Hindlimb muscle (tissue), 1 donor: ENCODE measurements at places on chromosomes 2 and 18.

DNA sequence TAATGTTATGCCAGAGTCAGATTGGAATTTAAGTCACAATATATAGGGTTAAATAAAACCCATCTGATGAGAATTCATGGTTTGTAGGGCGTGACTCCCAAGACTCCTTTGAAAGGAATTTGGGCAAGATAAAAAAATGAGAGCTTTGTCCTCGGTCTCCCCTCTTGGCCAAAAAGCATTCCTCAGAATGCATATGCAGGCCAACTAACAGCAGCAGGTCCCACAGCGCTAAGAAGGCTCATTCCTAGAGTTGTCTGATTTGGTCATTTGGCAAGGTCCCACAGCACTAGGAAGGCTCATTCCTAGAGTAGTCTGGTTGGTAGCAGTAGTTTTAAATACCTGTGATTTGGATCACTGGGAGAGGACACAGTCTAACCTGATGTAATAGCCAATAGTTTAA is 106.3 kb upstream of the B3GNT2 start:
- DNase-seq = no peak

GRCh38 chr2:3730646-3731045 is 27.3 kb downstream of the DCDC2C start:
- no peak for DNase-seq

GRCh38 chr2:42041377-42042127 is 6.3 kb upstream of the PKDCC start:
- no peak for DNase-seq

DNA sequence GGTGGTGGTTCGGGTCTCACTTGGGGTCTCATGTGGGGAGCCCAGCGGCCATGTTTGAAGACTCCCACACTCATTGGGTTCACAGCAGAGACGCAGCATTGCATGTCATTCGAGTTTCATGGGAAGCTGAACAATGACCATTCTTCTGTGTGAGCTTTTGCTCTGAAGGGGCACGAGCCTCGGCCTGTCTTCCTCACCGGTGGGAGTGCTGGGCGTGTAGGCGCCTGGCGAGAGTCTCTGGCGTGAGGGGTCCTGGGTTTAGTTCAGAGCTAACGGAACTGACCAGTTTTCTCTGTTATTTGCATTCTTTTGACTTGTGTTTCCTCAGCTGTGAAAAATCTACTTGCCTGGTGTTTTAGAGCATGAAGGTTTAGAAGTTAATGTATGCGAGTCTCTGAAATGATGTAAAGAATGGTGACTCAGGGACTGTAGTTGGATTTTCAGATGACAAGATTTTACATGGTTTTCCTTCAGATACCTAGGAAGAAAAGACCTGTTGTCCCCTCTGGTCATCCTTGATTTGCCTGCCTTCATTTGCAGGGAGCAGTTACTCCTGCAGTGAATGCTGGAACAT is 98.1 kb downstream of the ARMC9 start:
- DNase-seq = no peak

DNA sequence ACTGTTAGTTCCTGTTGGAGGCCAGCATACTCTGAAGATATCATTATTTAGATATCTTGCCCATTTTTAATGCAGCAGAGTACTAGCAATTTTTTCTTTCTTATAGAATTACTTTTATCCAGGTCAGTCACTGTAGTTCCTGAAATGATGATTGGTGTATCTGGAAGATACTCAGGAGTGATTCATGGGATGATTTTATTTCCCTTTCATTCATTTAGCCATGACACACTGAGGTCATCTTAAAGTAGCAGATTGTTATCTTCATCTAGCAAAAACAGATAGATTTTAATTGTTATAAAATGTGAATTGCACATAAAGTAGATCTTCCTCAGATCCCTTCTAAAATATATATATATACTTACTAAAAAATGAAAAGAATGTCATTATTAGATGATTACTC is 109.1 kb downstream of the PIK3C3 start:
- no peak for DNase-seq

DNA sequence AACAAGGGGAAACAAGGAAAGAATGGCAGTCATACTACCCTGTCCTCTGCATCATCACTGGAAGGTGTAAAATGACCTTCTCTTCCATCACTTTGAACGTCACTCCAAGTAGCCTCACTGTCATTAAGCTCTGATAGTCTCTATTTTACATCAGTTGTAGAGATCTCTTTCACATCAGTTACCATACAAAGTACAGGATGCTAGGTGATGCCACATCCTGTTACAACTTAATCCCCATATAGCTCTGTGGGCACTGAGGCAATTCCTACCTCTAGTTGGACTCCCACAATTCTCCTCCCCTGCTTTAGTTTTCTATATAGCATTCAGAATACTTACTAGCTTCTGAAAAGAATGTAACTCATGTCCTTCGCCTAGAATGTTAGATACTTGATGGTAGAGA is 55.1 kb upstream of the TTC27 start:
- DNase-seq = no peak

DNA sequence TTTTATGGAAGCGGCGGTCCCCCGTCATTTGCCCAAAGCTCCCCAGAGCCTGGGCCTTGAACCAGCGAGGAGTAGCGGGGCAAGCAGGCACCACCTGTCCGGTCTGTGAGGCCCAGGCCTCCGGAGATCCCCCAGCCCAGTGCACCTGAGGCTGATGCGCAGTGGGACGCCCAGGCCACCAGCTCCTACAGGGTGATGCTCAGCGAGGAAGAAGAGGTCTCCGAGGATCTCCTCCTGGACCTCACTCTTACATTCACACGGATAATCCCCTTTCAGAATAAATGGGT is 220.2 kb downstream of the NDUFA10 start:
- DNase-seq = no peak

DNA sequence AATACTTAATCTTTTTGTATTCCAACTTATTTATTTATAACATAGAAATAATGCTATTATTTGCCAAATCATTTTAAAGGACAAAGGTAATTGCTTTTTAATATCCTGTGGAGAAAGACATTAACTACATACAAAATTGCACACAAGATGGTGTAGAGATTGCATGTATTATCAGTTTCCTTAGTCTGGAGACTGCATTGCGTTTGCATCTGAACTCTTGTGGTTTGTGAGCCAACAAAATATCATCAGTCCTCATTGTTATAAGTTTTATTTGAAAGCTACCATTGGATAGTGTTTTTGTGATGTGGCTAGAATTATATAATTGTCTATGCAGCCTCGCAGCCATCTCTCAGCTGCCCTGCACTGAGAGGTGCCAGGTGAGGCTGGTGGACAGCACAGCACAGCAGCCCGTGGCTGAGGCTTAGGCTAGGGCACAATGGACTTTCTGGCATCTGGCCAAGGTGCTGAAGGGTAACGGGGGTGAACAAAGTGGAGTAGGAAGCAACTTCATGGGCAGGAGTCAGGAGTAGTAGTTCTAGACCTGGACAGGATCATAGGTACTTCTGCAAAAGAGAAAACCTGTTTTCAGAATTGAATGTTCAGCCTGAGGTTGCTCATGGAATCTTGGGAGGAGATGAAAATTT is 15.1 kb downstream of the RASGRP3 start:
- DNase-seq = no peak

GRCh38 chr2:233256048-233256447 is 4.6 kb downstream of the ATG16L1 start:
- DNase-seq = no peak

- DNase-seq = peak; percentile 56
These were observed 5.6 kb upstream of the TNS1 start for GRCh38 chr2:218008060-218009040.

DNA sequence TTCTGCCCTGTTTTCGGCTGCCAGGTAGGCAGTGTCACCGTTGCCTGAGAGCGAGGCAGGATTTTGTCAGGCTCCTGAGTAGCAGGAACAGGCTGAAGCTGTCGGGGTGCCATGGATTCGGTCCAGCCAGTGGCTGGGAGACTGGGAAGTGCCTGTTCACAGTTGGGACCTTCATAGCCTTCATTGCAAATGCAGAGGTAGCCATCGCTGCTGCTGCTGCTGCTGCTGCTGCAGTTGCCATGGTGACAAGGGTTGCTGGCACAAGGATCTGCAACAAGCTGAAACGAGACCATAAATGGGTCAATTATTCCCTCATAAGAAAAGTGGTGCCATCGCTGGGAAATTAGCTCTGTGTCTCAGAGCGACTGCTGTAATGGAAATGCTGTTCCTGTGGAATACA is 122.7 kb downstream of the DNER start:
- DNase-seq = no peak

- DNase-seq = peak; percentile 12
These were observed 288.8 kb upstream of the SIX3 start for GRCh38 chr2:44652701-44653100.

- no peak for DNase-seq
These were observed 27.9 kb upstream of the TYMS start for GRCh38 chr18:629269-630150.

DNA sequence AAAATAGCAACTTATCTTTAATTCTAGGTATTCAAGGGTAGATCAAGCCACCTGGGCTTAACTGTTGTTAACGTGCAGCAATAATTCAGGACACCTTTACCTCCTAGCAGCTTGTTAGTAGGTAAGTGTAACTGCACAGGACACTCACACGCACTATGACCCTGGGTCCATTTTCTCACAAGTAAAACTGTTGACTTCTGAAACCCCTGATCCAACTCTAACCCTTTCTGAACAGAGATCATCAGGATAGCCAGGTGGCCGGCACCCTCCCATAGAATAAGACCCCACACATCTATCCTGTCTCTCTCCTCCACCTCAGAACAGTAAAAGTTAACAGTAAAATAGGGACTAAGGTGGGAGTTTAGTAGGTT is 610 bp downstream of the SPC25 start:
- no peak for DNase-seq

GRCh38 chr2:31371691-31372090 is 42.9 kb downstream of the XDH start:
- DNase-seq = no peak

DNA sequence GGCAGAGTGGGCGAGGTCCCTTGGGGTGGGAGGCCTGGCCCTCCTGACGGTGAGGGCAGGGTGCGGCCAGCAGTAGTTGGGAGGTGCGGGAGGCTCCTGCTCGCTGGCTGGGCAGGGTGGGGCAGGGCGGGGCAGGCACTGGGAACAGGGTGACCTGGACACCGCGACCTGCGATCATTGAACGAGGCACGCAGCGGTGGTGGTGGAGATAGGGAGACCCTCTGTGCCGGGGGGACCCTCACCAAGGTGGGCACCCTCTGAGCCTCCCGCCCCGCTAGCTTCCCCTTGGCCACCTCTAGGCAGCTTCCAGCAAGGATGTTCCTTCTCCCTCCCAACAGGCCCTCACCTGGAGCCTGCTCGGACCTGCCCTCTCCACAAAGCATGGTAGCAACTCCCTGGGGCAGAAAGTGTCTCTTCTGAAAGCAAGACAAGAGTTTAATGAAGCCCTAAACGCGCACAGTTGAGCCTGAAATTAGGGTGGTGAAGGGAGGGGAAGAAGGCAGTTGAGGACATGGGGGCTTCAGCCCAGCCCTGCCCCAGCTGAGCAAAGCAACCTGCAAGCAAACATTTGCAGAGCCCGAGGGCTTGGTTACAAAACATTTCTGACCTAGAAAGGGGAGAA is 15.4 kb upstream of the FOSL2 start:
- no peak for DNase-seq
